Stimulated activated CD4-positive, alpha-beta T cell treated with anti-CD3 and anti-CD28 coated beads, Interleukin-1b, Interleukin-23, amount 100 ng/mL, for 1 hour (primary cell): ENCODE measurements at places on chromosomes 1 and 21.

GRCh38 chr1:171869097-171869496 lies 27.8 kb downstream of the DNM3 start:
- no peak for DNase-seq

- no peak for DNase-seq
Measured at GRCh38 chr1:45718289-45718688, 30.3 kb downstream of the TMEM69 start.

DNA sequence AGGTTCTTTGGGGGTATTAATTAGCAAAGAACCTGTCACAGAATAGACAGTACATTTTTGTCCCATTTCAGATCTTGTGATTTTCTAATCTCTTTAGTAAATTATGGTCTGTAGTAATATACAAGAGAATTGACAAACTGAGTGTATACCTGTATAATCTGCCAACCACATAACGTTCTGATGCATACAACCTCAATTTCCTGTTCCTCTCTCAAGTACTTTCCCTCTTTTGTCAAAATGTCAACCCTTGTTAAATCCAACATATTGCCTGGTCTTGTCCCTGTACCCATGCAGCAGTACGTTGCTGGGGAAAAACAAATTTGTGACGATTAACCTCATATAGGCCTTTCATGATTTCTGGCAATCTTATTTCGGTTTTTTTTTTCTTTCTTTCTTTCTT lies 1.1 kb downstream of the ARV1 start:
- DNase-seq: no peak

DNA sequence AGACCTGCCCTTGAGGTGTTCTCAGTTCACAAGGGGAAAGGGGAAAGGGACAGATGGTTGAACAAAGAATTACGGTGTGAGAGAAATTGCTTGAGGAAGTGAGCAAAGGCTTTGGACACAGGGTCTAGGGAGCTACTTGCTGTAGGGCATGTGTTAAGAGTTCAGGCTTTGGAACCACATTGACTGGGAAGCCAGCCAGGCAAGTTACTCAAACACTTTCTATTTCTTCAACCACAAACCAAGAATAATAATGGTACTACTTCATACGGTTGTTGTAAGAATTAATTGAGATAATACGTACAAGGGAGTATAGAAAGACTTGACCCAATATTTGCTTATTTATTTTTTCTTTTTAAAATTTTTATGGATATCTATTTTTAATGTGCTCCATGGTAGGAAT lies 26.6 kb downstream of the AK4 start:
- no peak for DNase-seq

DNA sequence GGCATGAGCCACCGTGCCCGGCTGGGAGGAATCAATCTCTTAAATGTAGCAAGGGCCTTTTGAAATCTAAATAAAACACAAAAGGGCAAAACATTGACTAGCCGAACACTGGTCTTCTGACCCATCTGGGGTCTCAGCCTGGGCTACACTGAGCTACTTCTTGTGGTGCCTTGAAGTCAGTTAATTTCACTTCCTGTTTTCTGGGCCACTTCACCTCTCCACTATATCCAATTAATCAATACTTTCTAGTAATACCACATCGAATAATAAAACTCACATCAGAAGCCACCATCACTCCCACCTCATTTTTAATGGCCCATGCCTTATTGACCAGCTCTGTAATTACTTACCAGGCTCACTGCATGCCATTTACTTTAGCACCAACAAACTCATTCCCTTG lies 138.0 kb upstream of the SAMSN1 start:
- no peak for DNase-seq

DNA sequence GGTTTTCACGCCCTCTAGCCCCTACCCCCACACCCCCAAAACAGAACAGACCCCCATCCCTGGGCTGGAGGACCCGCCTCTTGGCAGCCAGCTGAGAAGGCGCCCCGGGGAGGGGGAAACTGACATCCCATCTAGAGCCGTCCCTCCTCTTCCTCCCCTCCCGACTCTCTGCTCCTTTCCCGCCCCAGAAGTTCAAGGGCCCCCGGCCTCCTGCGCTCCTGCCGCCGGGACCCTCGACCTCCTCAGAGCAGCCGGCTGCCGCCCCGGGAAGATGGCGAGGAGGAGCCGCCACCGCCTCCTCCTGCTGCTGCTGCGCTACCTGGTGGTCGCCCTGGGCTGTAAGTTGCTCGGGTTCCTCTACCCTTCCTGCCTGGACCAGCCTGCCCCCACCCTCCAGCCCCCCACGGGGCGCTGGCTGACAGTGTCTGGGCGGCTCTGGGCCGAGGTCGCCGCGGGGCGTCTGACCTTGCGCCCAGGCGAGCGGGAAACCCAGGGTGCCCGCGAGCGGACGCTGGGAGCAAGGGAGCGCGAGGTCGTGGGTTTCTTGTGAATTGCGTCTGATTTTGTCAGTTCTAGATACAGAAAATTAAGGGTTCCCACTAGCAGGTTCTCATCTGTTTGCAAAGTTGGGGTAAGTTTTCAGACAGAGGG lies 618 bp downstream of the JAM2 start:
- DNase-seq: no peak

GRCh38 chr21:44428281-44428960 lies 26.9 kb upstream of the LRRC3 start:
- peak; percentile 9 for DNase-seq

DNA sequence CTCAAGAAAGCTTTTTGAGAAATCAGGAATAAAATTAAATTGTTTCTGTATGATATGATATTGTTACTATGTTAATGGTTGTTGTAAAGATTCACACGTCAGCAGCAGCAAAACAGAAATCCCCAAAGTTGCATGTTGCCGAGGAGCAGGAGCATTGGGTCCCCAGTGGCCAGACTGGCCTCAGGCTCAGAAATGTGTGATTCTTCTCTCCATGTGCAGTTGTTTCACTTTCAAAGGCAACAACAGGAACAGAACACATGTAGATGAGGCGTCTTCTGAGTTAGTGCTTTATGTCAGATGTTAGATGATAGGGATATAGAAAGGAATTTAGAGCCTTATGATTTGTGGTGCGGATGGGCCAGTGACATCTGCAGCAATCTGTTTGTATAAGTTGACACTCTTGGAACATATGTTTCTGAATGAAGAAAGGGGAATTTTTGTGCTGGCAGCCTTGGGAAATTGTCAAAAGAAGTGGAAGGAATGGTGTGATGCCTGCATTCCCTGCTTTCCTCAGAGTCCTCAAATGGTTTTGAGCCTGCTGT lies 2.1 kb upstream of the TTLL7 start:
- no peak for DNase-seq

DNA sequence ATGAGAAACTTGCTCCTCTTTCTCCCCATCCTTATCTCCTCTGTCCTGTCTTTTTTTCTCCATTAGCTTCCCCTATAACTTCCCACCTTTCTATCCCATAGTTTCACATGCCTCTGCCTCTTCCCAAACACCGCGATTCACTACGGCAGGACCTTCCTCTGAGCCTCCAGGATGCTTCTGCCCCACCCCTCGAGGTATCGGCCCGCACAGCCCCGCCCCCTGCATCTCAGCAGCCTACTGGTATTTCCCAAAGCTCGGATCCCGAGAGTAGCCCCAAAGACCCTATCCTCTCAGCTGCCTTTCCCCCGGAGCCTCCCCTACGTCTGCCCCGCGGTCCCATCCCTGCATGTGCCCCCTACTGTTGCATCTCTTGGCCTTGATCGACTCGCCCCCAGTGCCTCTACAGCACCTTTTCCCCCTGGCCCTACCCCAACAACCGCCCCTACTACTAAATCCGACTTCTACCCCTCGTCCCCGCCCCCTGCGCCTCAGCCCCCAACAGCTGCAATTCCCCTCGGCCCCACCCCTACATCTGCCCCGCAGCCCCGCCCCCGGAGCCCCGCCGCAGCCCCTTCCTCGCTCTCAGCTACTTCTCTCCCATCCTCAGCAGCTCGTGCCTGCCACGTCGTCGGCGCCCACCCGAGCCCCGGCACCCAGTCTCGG lies 512 bp downstream of the PIAS3 start:
- DNase-seq: no peak
